ENCODE measurements at places on chromosomes 7 and 10. TPM values are rescaled to one million over a fixed set of nuclear protein-coding genes. Genes with fewer than 3 reads are reported as not detected.

NPY gene
- total RNA-seq, result not detected

OR2A12 gene
- not detected for total RNA-seq

FGL2 gene
- total RNA-seq, result 44.5 TPM

- H3K4me1 ChIP-seq, result no peaks in the 10 kb centered on the region
- H3K27me3 ChIP-seq, result peaks cover 2% of the 10 kb centered on the region
- no peak for DNase-seq
Measured at GRCh38 chr7:121187676-121188075, 141.1 kb upstream of the WNT16 start.

DNA sequence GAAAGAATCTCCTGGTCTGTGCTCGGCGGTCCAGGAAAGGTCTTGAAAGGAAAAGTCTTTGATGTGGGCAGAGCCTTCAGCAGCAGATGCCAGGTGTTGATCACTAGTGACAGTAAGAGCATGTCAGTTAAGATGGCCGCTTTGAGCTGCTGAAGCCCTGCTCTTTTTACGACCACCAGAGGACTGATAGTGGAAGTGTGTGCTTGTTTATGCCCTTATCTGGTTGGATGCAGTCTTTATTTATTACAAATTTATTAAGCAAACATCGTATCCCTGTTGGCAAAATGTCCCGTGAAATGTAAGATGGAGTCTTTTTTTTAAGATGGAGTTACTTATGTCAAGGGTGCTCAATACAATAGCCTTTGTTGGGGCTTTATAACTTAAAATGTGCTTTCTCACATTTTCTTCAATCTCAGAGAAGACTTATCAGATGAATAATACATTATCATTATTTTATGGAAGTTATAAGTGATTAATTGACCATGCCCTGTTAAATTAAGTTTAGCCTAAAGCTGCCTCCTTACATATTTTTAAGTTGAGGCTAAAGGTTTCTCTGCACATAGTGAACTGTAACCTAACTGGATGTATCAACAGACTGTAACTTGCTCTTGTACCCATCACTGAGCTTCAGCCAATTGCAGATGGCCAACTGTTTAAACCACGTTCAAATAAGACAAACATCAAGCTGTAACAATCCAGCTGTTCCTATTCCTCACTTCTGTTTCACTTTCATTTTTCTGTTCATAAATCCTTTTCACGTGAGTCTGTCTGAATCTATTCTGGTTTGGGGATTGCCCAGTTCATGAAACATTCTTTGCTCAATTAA is 97.4 kb upstream of the PIK3CG start:
- no peak overlapping the region for H3K4me3 ChIP-seq
- DNase-seq, result no peak
- peaks cover 3% of the 10 kb centered on the region for H3K4me1 ChIP-seq
- peak overlapping the region; percentile 37 for H3K27ac ChIP-seq

Data from natural killer cell (primary cell).